Colonic mucosa (tissue), 4 donors: ENCODE measurements at places on chromosomes 4 and X.

DNA sequence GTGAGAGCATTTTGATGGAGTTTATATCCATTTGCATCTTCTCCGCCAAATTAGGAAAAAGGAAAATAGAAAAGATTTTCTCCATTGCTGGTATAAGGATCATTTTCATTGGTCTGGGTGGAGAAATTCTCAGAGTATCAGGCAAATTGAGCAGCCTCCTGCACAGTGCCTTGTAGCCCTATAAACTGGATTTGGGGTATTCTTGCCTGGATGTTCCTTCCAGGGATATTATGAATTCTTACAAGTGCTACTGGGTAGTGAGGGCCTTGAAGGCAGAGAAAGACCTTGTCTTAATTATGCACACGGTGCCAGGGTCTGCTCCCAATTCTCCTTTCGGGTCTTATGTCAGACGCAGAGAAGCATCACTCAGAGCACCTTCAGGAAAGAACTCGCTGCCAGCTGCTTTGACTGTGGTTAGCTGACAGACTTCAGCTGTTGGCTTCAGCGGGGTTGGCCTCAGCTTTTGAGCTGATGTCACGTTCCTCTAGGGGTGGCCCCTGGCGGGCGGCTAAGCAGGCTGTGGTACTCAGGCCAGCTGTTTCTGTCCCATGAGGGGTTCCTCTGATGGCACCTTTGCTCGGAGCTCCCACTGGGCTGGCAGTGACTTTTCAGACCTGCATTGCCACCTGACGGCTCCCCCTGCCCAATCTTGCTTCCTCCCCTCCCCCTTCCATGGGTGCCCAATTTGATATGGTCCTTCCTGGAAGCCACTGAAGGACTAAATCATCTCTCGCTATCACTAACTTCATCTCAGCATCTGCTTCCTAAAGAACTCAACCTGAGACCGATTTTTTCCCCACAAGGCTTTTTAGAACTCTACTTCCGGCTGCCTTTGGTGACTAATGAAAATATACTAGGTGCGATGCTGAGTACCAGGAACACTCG is 519.5 kb downstream of the BCOR start:
- no peaks in the 10 kb centered on the region for H3K4me1 ChIP-seq
- H3K27me3 ChIP-seq: no peaks in the 10 kb centered on the region
- DNase-seq: peak; percentile 23
- no peak overlapping the region for H3K27ac ChIP-seq

DNA sequence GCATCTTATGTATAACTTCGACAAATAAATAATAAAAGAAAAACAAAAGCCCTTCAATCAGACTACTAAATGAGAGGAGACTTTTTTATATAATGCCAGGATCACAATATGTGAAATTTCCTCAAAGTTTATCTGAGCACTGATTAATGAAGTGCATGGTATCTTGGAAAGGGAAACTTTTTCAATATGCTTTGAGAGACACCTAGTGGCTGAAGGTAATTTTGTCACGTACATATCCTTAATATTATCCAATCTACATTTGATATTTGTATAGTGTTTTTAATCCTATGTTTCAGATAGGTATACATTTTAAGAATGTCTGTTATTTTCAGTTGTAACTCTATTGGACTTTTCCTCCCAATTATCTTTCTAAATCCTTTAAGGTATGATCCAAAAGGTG is 146.8 kb downstream of the KLHL4 start:
- no peaks in the 10 kb centered on the region for H3K4me1 ChIP-seq
- H3K27me3 ChIP-seq: no peaks in the 10 kb centered on the region
- no peak overlapping the region for H3K27ac ChIP-seq
- no peaks in the 10 kb centered on the region for H3K36me3 ChIP-seq
- no peak for DNase-seq

DNA sequence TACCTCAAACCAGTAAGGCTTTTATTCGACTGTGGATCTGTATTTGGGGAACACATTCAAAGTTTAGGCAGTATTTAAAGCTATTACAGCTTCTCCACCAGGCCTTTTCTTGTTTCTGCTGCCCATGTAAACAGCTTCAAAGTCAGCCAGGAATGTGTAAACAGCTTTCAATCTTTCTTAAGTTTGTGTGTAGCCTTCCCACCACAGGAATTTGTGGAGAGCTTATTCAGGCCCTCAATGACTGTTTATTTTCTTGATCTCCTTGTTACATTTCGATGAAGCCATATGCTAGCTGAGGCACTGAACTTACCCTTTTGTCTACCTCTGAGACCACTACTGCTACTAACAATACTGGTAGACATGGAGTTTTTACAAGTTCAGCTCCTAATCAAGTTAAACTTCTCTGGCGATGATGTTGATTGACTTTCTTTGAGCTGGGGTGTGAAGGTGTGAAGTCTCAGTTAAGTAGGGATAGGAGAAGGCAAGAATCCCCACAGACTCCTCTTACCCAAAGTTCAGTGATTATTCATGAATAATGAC is 72.6 kb downstream of the NWD2 start:
- no peaks in the 10 kb centered on the region for H3K27me3 ChIP-seq
- no peak for DNase-seq
- H3K4me3 ChIP-seq: no peak overlapping the region
- no peaks in the 10 kb centered on the region for H3K4me1 ChIP-seq
- no peaks in the 10 kb centered on the region for H3K36me3 ChIP-seq

DNA sequence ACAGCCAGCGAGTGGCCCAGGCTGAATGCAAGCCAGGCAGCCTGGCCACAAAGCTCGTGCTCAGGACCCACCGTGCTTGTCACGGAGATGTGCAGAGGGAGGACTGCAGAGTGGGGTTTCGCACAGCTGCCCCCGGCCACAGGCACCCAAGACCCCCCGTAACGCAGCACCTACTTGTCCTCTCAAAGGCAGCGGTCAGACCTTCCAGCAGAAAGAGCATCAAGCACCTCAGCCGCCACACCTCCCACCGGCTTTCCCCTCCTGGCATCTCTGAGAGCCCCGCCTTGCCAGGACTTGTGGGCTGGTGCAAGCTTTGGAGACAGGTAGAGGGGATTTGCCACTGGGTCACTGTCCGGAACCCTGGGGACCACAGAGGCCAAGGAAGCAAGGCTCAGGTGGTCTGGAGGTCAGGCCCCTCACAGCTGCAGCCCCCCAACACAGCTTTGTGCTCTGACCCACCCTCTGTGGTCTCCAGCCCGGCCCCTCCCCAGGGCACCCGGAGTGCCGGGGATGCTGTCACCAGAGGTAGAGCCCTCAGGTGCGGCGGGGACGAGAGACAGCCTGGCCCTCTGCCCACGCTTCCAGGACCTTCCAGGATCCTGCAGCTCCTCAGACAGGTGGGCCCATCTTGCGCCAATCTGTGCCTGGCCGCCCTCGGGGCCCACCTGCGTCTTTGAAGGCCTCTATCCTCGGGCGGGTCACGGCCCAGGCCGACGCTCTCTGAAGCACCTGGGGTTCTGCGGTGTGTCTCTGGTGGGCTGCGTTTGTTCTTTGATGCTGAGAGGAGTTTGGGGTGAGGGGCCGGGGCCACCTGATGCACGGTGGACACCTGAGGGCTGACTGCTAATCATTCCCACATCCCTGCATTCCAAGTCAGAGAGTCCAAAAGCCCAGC is 34.4 kb upstream of the HMX1 start:
- DNase-seq: no peak
- H3K27me3 ChIP-seq: no peaks in the 10 kb centered on the region
- no peak overlapping the region for H3K27ac ChIP-seq
- H3K36me3 ChIP-seq: no peaks in the 10 kb centered on the region

DNA sequence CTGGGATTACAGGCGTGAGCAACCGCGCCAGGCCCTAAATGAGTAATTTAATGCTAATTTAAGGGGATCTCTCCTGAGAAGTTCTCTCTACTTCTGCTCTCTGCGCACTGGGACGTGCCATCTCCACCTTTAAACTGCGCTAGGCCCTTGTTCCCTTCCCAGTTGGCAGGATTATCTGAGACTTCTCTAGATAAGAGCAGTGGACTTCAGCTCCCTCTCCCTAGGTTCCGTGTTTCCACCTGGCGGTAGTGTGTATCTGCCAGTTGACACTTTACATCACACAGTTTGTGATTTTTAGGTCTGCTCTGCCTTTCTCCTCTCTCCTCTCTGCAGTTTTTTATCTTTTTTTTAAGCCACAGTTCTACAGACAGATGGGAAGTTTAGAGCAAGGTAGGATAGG is 40.2 kb downstream of the ARHGAP10 start:
- no peak overlapping the region for H3K4me3 ChIP-seq
- H3K36me3 ChIP-seq: no peaks in the 10 kb centered on the region
- H3K4me1 ChIP-seq: no peaks in the 10 kb centered on the region
- no peaks in the 10 kb centered on the region for H3K27me3 ChIP-seq
- DNase-seq: no peak
- no peak overlapping the region for H3K27ac ChIP-seq

GRCh38 chr4:51880016-51880915 is 37.3 kb downstream of the DCUN1D4 start:
- H3K27ac ChIP-seq: no peak overlapping the region
- DNase-seq: no peak
- H3K4me3 ChIP-seq: no peak overlapping the region
- no peaks in the 10 kb centered on the region for H3K4me1 ChIP-seq
- no peaks in the 10 kb centered on the region for H3K27me3 ChIP-seq

DNA sequence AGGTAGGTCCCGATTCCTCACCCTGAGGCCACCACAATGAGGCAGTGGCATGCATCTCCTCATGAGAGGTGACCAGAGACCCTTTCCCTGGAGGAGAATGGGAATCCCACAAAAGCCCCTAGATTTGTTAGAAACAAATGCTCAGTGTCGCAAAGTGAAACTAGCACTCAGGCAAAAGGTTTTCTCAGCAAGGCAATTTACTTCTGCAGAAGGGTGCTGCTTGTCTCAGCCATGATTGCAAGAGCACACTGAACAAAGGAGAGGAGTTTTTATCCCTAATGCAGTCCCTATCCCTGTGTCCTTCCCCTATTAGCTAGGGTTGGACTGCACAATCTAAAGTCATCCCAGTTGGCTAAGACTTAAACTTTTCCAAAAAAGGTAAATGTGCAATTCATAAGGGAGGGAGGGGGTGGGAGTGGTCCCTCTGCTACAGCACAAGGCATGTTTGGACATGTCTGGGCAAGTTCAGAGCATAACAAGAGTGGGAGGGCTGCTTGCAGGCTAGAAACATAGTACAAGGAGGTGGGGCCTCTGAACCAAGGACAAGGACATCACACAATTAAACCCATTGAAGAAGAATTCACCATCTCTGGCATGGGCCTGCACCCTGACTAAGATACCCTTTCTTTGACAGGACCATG is 185.3 kb downstream of the CCNG2 start:
- H3K4me3 ChIP-seq: no peak overlapping the region
- no peaks in the 10 kb centered on the region for H3K27me3 ChIP-seq
- no peak overlapping the region for H3K27ac ChIP-seq
- DNase-seq: no peak
- no peaks in the 10 kb centered on the region for H3K4me1 ChIP-seq

DNA sequence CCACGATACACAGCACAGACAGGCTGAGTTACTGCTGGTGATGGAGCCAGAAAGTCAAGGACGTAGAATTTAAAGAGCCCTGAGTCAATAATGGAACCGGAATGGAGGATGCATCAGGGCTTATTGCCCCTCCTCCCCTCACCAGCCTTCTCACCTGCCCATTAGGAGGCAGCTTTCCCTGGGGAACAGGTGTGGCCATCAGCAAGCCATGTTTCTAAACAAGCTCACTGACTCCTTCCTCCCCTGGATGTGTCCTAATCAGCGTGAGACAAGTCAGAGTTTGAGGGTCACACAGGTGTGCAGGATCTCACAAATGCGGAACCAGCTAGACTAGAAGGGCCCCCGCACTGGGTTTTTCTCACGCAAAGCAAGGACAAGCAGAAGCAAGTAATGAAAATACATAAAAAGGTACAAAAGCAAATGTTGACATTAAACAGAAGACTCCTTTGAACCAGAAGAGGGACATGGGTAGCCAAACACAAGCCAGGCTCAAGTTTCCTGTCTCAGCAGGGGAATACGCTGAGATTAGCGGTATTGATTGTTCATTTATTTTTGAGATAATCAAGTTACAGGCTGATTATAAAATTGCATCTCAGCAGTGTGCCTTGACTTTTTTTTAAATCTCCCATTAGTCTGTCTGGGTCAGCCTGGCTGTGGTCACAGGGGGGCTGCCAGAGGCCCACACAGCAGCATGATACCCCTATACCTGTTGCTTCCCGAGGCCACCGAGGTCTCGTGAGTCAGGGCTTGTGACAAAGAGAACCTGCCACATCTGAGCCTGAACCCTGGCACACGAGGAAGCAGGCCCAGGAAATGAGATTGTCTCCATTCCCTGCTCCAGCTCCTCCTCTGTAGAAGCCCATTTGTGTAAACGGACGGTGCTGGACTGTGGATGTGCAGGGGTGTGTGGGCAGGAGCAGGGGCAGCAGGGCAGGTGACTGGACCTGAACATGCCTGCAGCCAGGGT is 37.4 kb downstream of the CCKAR start:
- no peak for DNase-seq
- H3K27me3 ChIP-seq: no peaks in the 10 kb centered on the region
- no peaks in the 10 kb centered on the region for H3K4me1 ChIP-seq
- H3K36me3 ChIP-seq: no peaks in the 10 kb centered on the region
- no peak overlapping the region for H3K4me3 ChIP-seq
- H3K27ac ChIP-seq: no peak overlapping the region

GRCh38 chr4:34412233-34412632 is 1832.1 kb downstream of the ARAP2 start:
- no peaks in the 10 kb centered on the region for H3K27me3 ChIP-seq
- no peak overlapping the region for H3K27ac ChIP-seq
- H3K4me3 ChIP-seq: no peak overlapping the region

DNA sequence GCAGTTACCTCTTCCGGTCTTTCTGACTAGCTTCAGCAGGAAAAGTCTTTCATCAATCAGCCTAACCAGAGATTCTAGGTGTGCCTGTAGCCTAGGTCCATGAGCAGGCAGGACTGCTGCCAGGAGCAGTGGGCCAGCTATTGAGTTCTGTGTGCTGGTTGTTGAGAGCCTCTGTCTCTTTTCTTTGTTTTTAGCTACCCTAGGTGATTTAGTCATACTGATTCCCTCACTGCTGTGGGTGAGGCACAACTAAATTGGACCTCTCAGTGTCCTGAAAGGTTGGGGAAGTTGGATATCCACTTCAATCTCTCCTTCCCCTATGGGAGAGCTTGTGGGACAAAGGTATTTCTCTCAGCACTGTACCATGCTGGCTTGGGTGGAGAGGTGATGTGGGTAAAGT is 354.9 kb downstream of the GPAT3 start:
- no peaks in the 10 kb centered on the region for H3K4me1 ChIP-seq
- H3K27ac ChIP-seq: no peak overlapping the region
- no peak overlapping the region for H3K4me3 ChIP-seq
- no peaks in the 10 kb centered on the region for H3K27me3 ChIP-seq
- DNase-seq: no peak
- H3K36me3 ChIP-seq: no peaks in the 10 kb centered on the region

DNA sequence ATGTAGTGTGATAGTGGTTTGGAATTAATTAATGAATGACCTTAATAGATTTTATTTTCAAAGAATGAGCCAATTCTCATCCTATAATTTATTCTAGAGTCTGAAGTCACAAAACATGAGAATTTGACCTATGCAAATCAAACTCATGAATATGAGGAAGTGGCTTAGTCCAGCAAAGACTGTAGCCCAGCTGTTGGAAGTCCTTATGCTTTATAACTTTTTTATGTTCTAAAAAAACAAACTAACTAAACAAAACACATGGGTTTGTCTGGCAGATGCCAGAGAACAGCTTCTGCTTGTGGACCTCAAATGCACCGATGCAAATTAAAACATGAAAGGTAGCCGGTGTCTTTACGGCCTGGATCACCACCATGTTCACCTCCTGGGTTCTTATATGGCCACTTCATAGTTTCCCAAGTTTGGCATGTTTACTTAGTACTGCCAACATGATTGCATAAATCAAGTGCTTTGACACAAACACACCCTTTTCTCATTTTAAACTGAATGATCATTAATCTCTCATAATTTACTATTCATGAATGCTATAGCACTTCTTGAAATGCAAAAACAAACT is 277.4 kb downstream of the PAPSS1 start:
- no peaks in the 10 kb centered on the region for H3K36me3 ChIP-seq
- no peak overlapping the region for H3K27ac ChIP-seq
- H3K4me3 ChIP-seq: no peak overlapping the region
- H3K27me3 ChIP-seq: no peaks in the 10 kb centered on the region
- no peaks in the 10 kb centered on the region for H3K4me1 ChIP-seq
- no peak for DNase-seq
